ENCODE measurements at places on chromosomes 6 and 20.

DNA sequence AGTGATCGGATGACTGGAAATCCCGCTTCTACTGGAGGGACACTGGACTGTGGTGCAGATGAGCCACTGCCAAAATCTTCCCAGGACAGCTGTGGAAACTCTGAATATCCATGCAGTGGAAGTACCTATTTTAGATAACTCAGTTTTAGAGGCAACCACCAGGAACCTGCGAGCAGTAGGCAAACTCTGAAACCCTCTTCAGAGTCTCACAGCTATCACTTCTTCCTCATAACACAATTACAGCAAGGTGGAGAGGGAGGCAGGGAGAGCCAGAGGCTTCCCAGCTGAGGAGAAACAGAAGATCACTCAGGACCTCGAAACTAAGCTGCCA lies 322.8 kb upstream of the NT5E start:
- DNase-seq = no peak

DNA sequence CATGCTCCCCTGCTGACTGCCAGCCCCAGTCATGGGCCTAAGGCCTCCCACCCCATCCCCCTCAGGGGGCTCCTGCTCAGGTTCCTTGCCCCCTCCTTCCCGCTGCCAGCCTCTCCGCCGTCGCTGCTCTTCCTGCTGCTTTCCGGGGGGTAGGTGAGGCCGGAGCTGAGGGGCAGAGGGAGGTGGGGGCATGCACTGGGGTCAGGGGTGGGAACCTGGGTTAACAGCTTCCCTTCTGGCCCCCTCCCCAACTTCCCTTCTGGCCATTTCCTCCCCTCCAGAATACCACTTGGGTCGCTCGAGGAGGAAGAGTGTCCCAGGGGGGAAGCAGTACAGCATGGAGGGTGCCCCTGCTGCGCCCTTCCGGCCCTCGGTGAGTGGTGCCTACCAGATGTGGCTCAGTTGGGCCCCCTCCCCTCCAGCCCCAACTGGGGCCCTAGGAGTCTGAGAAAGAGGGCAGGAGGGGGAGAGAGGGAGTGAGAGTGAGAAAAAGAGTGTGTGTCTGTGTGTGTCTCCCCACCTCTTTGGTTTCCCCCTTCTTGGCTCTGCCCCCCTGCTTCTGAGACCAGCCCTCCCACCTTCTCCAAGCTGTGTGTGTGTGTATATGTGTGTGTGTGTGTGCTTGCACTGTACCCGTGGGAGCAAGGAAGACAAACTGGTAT lies 12.1 kb downstream of the SYNGAP1 start:
- DNase-seq = no peak

DNA sequence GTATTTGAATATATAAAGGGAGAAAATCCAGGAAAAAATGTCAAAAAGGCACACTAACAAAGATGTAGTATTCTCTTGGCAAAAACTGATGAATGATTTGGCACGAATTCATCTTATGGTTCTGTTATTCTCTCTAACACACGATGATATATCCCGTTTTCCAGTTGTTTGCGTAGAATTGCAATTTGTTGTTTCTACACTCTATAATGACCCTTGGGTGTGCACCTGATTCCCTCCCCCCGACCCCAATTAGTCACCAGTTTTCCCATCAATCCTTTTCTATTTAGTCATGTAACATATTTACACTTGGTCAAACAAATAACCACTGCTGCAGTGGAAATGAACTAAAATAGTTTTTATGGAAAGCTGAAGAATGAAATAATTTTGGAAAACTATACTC lies 1.5 kb upstream of the ARID1B start:
- DNase-seq = no peak

GRCh38 chr20:50415516-50416268 lies 94.5 kb upstream of the PTPN1 start:
- peak; percentile 99 for DNase-seq

GRCh38 chr20:48400009-48400408 lies 427.8 kb downstream of the PREX1 start:
- DNase-seq = no peak

DNA sequence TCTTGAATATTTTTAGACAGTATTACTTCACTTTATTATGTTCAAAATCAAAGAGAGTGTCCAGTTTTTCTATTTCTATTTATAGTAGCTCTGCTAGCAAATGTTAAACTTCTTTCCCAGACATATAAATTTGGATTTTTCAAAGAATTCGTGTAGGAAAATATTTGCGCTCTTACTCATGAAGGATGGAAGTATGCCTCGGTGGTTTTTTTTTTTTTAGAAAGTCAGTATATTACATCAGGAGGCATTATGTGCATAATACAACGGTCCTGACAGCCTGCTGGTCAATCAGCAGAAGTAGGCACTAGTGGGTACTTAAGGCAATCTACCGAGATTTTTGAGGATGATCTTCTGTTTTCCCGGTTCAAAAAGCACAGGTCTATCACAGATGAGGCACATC lies 249.3 kb downstream of the TBX18 start:
- no peak for DNase-seq

DNA sequence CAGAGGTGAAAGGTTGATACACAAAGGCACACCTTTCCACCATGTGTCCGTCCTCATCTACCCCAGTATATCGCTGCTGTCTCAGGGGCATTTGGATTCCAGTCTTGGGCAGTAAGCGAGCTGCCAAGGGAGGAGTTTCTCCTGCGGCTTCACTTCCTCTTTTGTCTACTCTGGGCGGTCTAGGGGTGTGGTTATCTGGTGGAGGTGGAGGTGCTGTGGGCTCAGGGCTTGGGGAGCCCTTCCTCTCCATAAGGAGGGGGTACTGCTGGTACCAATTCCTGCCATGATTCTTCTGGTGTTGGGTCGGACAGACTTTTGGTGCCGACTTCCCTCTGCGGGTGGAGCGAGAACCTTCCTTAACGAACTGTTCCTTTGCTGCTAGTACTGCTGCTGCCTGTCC lies 31.9 kb upstream of the FABP7 start:
- no peak for DNase-seq

- DNase-seq = no peak
Measured at GRCh38 chr20:63254232-63254605, at the start of gene NKAIN4. TSS of gene NKAIN4 (minus strand) at chr20:63254463. CDS start at chr20:63254450, 13 bp downstream.

DNA sequence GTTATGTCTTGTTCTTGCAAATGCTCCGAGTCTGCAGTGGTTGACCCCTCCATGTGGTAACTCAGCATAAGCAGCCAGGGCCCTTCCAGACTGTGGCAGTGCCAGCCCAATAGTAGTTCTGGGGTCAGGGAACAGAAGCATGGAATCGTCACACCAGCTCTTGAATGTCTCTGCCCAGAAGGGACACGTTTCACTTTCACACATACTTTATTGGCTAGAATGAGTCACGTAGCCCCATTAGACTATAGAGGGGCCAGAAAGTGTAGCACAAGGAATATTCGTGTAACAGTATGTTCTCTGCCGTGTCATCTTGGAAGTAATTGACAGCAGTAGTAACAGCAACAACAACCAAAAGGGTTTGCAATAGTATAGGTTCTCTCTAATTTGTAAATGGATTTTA lies 254.7 kb downstream of the FARS2 start:
- DNase-seq = no peak

DNA sequence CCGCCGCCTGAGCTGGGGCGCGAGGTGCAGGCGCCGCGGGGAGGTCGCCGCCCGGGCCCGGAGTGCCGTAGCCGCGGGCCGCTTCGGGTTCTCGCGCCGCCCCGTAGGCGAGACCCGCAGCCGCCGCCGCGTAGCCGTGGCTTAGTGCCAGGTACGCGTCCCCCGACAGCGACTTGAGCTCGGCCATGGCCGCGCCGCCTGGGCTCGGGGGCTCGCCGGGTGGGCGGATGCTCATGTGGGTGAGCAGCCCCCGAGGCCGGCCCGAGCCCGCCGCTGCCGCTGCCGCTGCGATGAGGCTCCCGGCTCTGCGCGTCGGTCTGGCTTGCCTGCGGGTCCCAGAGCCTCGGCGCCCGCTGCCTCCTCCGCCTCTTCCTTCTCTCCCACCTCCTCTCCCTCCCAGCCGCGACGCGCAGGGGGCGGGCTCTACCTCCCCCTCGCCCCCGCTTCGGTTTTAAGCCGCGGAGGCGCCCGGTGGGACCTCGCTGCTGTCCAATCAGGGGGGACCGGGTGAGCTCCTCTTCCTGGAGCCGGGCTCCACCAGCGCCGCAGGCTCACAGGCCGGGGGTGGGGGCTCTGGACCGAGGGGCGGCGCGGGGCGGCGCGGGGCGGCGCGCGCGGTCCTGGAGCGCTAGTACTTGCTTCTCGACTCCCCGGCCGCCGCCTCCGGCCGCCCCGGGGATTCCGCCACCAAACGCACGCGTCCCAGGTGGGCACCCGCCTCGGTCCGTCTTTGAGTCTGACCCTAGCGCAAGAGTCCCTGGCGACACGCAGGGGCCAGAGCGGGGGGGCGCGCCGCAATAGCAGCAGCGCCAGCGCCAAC lies at the start of gene BHLHE23:
TSS of gene BHLHE23 (minus strand) at position 425 of the 820 bp plus-strand sequence. CDS start at position 235, 190 bp downstream.
- DNase-seq = peak; percentile 30

GRCh38 chr6:21158873-21159272 lies 434.7 kb upstream of the SOX4 start:
- DNase-seq = no peak

DNA sequence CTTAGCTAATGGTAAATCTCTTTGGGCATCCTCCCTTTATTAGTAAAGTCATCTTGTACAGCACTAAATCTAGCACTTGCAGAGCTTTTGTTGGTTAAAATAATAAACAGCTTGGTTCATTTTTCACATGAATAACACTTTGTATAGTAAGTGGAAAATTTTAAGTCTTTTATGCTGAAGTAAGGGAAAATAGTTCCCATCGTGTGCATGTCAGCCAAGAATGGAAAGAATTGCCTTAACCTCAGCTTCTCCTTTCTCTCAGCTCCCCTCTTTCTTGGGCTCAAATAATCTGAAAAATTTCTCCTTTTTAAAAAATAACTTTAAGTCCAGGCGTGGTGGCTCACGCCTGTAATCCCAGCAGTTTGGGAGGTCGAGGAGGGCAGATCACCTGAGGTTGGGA lies 16.6 kb downstream of the SNRPC start:
- no peak for DNase-seq

GRCh38 chr6:75727206-75727605 lies 21.8 kb upstream of the MYO6 start:
- DNase-seq = no peak

GRCh38 chr20:50953196-50953595 lies 5.1 kb downstream of the DPM1 start:
- DNase-seq = no peak

GRCh38 chr20:37989601-37990295 lies 43.5 kb downstream of the TTI1 start:
- DNase-seq = no peak

GRCh38 chr6:163526346-163526745 lies 111.8 kb downstream of the QKI start:
- no peak for DNase-seq

- DNase-seq = no peak
Measured at GRCh38 chr6:63525186-63525878, 46.9 kb upstream of the LOC128125822 start.

- DNase-seq = no peak
Measured at GRCh38 chr6:125806813-125807212, 16.1 kb downstream of the NCOA7 start.

DNA sequence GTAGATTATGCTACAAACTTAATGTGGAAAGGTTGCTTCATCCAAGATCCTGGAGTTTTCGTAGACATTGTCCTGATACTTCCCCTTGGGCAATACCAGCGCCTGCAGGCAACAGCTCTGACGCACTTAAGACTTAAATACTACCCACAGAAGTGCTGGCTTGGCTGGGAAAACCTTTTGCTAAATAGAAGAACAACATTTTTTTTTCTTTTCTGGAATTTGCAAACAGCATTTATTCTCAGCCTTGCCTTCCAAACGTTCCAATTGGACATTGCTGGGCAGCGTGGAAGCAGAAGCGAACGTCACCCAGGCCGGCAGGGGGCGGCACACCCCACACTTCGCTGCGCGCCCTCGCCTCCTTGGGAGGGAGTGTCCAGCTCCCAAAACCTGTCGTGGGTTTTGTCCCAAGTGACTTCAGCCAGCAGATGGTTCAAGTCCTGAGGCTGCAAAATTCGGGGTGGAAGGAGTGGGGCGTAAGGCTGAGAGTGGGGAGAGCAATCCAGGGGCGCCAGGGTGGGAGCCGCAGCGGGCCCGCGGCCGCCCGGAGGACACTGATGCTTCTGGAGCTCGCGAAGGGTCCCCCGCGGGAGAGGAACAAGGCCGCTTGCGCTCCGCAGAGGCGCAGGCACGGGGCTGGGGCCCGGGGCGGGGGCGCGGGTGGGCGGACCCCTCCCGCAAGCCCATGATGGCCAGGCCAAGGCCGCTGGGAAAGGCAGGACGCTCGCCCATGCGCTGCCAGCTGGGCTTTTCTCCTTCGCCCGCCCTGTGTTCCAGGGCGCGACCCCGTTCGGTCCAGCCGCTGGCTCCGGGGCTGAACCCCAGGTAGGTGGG lies 60.8 kb upstream of the MAP3K4 start:
- DNase-seq = peak; percentile 66

DNA sequence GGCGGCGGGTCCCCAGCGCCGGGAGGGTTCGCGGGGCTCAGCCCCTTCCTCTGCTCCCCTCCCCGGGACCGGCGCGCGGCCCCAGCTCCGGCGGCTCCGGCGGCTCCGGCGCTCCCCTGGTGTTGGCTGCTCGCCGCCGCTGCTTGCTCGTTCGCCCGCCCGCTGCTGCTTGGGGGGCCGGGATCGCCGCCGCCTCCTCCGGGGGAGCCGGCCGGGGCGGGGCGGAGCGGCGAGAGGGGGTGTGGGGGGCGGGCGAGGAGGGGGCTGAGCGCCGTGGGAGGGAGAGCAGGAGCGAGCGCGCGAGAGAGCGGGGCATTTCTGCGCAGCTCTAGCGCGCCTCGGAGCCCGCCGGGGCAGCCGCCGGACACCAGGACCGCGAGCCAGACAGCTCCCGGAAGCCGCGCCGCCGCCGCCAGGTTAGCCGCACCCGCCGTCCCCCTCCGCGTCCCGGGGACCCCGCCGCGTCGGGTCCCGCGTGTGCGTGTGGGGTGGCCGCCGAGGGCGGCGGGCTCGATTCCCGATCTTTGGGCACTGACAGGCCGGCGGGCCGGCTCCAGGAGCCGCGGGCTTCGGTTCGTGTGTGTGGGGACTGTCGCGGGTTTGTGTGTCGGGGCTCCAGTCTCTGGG lies 62.0 kb upstream of the EPB41L1 start:
- peak; percentile 58 for DNase-seq

DNA sequence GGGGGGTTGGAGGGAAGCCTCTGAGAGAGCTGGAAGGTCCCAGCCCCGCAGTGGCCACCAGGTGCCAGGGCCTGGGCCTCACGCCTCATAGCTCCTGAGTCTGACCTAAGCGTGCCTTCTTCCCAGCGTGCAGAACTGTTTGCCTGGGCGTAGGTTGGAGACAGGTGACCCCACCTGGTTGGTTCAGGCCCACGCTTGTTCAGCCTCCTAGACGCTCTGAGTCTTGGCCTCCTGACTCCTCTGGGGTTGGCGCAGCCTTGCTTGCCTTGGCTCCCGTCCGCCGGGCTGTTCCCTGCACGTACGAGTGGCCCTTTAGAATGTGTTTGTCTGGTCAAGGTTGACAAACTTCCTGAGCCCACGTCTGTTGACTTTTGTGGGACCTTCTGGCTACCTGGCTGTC lies 70.8 kb downstream of the EYA2 start:
- DNase-seq = no peak
